ENCODE measurements at places on chromosomes 4 and X.

- DNase-seq, result no peak
These were observed at the start of gene SOWAHD for GRCh38 chrX:119757979-119758730. Gene SOWAHD, plus strand, starts transcription at chrX:119758588. Its CDS starts 80 bp downstream, at chrX:119758668.

DNA sequence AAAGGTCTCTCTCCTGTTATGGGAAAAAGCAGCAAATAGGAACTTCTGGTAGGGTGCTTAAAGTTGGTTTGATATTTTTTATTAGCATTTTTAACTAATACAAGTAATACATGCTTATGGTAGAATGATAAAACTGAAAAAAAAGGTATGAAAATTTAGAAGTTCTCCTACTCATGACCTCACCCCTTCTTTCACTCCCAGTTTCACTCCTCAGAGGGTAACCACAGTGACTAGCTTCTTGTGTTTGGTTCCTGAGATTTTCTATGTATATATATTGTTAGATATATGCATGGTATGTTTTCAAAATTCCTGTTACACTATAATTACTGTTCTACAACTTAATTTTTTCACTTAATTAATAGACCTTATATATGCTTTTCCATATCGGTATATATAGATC is 66.5 kb downstream of the AR start:
- DNase-seq, result no peak

DNA sequence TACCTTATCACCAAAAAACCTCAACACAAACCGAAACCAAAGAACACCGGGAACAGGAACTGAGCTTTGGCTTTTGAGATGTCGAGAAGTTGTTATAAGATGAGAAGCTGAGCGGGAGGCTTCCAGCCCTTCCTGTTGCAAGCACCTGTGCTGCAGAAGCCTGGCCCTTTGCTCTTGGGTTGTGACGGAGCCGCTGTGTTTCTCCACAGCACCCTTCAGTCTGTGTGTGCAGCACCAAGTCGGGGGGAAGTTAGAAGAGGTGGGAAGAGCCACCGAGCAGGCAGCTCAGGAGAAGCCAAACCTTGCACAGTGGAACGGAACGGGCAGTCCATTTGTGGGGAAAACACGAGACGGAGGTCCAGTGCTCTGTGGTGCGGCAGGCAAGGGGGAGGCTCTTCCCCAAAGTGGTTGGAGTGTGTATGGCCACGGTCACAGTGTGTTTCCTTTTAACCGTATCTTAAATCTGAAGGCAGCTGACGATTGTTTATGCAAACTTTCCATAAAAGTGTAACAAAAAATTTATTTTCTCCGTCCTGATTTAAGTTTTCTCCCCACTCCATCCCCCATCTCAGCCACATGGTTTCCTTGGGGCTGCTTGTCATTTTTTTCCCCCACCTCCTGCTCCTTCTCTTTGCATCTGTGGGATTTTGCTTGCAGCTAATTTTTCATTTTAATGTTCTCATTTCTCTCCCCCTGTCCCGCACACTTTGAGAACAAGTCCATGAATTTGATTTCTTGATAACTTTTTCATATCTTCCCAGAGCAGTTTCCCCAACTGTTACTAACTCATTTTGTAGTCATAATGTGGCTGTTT is 123.7 kb downstream of the STOX2 start:
- DNase-seq, result no peak

DNA sequence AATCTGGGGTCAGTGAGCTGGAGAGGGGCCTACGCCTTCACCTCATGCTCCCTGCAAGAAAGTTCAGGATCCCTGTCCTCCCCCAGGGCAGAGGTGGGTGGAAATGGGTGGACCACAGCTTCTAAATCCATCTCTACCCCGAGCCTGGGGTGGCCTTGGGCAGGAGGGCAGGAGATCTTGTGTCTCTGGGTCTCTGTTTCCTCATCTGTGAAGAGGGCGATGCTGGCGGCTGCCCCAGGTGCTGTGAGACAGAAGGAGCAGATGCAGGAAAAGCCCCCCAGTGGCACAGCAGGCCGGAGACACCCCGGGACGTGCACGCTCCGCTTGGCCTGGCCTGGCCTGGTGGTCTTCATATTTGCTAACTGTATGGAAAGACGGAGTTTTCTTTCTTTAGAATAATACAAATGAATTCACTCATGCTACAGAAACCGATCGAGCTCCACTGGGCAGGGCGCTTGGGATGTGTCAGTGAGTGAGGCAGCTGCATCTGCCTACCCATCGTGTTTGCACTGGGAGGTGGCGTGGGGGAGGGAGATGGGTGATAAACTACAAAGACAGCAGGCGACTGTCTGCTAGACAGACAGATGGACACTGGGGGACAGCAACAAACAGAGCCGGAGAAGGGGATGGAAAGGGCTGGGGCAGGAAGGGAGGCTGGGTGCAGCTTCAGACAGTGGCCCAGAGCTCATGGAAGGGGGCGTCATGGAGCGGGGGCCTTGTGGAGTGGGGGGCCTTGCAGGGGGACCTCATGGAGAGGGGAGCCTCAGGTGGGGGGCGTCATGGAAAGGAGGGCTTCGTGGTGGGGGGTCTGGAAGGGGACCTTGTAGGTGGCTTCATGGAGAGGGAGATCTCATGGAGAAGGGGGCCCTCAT is 136.2 kb downstream of the CPZ start:
- no peak for DNase-seq

- no peak for DNase-seq
These were observed 154.0 kb downstream of the GRIA3 start for GRCh38 chrX:123337886-123338639.

DNA sequence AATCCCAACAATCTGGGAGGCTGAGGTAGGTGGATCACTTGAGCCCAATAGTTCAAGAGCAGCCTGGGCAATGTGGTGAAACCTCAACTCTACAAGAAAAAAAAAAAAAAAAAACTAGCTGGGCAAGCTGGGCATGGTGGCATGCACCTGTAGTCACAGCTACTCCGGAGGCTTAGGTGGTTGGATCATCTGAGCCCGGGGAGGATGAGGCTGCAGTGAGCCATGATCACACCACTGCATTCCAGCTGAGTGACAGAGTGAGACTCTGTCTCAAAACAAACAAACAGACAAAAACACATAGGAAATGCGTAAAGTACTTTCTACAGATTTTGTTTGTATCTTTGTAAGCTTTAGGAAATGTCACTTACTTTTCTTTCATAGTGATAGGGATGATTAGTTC is 307.2 kb upstream of the NR3C2 start:
- no peak for DNase-seq

GRCh38 chr4:88526221-88526815 is 2.7 kb upstream of the PYURF start:
- no peak for DNase-seq

GRCh38 chrX:139484591-139484990 is 45.9 kb upstream of the F9 start:
- no peak for DNase-seq

DNA sequence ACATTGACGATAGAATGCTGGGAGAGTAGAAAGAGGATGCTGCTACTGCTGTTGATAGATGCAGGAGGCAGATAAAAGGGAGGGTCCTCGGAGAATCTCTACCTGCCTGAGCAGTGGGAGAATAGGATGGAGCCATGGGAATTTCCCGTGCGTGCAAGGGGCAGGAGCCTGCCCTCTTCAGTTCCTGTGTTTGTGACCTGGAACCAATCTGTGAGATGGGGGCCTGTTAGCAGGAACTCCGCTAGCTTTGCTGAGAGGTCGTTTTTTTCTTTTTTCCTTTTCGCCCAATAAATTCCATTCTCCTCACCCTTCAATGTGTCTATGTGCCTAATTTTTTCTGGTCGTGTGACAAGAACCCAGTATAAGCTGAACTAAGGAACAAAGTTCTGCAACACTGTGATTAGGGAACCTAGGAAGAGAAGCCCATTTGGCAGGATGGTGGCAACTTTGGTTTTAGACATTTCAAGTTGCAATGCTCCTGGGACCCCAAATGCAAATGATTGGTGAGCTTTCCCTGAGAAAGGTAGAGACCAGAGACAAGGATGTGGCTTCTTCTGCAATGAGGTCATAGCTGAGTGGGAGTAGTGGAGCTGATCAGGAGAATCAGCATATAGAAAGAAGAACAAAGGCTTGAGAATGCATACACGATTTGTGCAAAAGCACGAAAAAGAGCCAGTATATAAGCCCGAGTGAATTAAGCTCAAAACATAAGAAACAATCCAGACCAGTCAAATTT is 23.9 kb downstream of the SLC39A8 start:
- no peak for DNase-seq

DNA sequence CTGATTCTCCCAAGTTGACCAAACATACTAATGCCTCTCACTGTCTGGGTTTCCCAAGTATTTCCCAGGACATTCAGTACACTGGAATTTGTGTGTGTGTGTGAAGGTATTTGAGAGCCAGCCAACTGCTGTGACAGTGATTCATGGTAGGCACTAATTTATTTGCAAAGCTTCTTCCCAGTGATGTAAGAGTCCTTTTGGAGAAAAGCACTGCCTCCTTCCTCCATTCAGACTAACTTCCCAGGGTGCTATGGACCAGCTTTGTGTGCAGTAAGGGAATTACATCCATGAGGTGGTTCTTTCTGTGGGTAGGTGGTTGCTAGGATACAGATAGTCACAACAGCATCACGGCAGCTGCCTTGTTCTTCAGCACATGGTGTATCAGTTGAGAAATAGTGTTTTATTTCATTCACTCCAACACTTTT is 8.7 kb downstream of the EGF start:
- DNase-seq, result no peak

DNA sequence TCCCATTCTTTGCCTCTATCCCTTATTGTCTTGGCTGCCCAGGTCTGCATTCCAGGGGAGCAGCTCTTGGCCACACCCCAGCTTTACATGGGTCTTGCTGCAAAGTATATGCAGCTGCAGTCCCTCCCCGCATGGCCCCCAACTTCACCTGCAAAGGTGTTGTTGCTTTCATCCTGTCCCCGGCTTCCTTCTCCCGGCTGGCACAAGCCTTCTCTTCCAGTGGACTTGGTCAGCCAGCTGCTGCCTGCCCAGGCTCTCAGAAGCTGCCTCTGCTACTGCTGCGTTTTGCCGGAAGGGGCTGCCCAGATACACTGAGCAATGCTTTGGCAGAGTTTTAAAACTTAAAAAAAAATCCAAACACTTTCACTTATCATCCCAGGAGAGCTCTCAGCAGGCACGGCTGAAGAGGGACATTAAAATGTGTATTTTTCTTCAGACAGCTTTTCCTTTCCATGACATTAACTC is 121.2 kb upstream of the PDLIM3 start:
- no peak for DNase-seq

DNA sequence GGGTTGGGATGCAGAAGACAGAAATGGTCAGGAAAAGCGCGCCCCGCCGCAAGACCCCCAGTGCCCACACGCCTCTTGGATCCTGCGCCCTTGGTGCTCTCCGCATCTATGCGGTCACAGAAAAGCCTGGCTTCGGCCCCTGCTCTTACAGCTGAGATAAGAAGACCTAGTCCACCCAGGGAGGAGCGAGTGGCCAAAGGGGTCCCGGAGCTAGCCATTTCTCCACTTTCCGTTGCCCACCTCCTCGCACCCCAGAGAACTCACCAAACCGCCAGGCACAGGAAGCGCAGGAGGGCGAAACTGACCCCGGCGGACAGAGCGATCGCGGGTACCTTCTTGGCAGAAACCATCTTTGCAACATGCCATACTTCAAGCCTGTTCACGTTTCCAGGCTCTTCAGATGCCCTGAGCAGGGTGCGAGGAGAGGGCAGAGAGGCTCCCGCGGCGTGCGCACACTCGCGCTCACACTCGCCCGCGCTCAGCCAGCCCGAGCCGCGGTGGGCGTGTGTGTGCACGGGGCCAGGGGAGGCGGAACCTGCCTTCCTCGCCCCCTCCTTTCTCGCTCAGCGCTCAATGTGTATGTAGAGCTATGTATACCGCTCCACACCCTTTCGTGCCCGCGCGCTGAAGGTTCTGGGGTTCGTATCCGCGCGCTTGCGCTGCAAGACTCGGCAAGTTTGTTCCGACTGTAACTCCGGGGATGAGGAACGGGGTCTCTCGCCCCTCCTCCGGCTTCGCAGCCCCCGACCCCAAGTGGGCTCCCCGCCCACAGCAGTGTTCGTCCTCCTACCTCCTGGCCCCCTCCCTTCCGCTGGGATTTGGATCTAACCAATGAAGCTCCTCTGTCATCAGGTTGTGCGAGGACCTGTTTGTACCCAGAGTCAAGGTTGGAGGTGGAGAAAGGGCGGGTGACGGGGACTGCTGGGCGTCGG is at the start of gene GABRA4:
Gene GABRA4 (minus strand): TSS at position 507 of the 932 bp plus-strand sequence. CDS start 157 bp downstream, at position 350.
- DNase-seq, result no peak

GRCh38 chr4:1492142-1492457 is 85.9 kb upstream of the NKX1-1 start:
- no peak for DNase-seq

DNA sequence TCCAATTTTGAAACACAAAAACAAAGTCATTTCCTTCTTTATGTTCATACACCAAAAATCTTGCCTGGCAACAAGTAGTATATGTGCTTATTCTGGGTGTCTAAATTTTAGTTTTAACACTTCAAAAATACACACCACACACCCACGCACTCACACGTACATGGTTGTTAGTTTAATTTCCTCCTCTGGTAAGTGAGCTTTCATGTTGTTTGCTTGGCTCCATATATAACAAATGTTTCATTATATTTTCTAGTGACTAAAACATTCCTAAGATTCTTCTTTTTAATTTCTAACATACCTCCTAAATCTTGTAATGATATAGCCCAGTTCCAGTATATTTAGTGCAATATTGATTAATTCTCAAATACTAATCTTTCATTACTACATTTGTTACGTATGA is 80.9 kb downstream of the PRDM5 start:
- no peak for DNase-seq

- no peak for DNase-seq
These were observed 28.9 kb upstream of the SMIM31 start for GRCh38 chr4:164725066-164725465.

GRCh38 chr4:188444500-188444899 is 305.3 kb downstream of the TRIML1 start:
- DNase-seq, result no peak

DNA sequence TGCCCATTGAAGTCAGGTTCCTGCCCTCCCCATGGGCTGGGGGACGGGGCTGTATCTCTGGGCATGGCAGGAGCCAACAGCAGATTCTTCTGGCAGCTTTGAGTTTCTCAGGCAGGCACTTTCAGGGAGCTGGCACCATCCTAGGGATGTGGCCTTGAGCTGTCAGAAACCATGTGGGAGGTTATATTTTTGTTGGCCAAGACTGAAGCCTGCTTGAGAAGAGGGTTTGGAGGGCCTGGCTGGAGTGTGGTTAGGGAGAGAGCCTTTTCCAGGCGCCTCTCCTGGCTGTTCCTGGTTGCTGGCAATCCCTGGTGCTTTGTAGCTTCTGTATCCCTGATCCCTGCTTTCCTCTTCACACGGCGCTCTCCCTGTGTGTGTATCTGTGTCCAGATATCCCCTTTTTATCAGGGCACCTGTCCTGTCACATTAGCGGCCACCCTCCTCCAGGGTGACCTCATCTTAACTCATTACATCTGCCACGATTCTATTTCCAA is 30.6 kb upstream of the SORCS2 start:
- no peak for DNase-seq

All from activated CD8-positive, alpha-beta memory T cell treated with anti-CD3 and anti-CD28 coated beads for 48 hours (primary cell).